ENCODE measurements at places on chromosomes 6 and 20.

- DNase-seq, result no peak
These were observed 53.0 kb upstream of the CDKAL1 start for GRCh38 chr6:20481281-20481680.

DNA sequence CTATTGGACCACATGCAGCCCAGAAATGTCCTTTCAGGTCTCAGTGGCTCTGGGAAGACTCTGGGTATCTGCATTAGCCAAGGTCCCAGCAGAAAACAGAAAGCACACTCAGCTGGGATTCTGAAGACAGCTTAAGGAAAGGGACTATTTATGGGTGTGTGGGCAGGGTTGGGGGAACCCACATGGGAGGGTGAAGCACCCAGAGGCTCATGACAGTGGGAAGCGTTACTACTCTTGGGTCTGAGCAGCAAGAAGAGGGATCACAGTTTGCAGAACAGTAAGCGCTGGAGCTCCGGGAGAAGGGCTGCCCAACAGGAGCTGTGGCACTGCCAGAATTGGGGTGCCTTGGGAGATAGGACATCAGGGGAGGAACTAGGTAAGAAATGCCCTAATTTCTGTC is 12.4 kb upstream of the CDC5L start:
- no peak for DNase-seq

DNA sequence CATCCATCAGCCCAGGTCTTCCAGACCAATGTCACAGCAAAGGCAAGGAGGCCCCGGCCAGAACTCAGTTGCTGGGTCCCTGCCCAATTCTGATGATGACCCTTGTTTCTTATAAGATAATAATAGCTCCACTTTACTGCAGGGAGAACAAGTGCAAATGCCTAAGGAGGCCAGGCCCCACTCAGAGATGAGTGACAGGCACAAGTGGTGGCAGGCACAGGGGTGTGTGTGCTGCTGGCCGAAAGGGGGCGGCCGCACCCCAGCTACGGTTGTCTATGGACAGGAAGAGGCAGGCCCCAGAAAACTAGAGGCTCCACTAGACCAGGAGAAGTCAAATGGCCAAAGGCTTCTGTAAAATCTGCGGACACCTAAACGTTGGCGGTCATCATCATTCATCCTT is 28.6 kb downstream of the GNAS-AS1 start:
- DNase-seq, result no peak

DNA sequence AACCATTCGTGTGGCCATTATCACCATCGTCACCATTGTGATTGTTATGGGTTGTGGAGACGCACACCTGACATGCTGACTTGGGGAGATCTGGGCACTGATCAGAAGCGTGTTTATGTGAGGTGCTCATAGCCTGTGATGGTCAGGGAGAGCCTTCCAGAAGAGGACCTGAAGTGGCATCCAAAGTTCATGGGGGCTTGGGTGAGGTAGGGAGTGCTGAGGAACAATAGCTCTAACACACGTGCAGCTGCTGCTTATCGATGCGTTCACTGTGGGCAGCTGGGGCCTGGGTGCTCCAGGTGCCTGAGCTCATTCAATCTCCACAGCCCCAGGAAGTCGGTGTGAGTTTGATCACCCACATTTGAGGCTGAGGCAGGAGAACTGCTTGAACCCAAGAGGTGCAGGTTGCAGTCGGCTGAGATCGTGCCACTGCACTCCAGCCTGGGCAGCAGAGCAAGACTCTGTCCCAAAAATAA is 227.3 kb downstream of the PREX1 start:
- DNase-seq, result no peak

DNA sequence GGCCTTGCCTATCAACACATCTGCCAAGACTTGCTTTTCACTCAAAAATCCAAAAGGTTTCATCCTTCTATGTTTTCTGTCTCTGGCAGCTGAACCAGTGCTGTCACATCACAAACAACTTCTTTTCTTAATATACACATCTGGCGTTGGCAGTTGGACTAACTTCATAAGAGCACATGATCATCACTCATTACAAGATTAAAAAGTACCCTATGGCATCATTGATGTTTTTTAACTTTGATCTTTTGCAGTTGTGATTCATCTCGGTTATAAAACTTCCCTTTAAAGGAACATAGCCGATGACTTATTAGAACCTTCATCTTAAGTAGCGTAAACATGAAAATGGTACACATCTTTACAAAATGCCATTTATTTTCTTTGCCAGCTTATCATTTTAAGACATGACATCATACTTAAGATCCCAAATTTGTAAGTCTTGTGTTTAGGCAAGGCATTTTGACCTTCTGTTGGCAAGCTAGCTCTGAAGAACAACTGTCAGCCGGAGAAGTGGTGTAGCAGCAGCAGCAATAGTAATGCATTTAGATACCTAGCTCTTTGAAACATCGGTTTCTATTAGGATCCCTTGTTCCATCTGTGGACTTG is 64.2 kb upstream of the SUPT3H start:
- DNase-seq, result no peak

DNA sequence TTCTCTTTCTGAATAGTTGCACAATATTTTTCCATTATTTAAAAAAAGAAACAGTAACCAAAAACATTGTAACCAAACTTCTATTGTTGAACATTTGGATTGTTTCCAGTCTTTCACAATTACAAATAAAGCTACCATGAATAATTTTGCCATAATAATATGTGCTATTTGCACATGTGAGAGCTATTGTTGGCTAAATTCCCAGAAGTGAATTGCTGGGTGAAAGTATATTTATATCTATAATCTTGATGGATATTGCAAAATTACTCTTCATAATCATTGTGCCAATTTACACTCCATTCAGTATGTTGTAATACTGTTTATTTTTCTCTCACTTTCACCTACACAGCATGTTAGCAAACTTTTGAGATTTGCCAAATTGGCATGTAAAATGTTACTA is 36.6 kb upstream of the SLC22A16 start:
- peak; percentile 61 for DNase-seq
